ENCODE measurements at places on chromosomes 11 and 22.

GRCh38 chr11:33861941-33862589 is 29.8 kb downstream of the LMO2 start:
- no peak for DNase-seq

- no peak for DNase-seq
These were observed 3.9 kb downstream of the CNIH2 start for GRCh38 chr11:66281776-66282467.

- no peak for DNase-seq
These were observed 6.1 kb downstream of the OR6M1 start for GRCh38 chr11:123800036-123800435.

DNA sequence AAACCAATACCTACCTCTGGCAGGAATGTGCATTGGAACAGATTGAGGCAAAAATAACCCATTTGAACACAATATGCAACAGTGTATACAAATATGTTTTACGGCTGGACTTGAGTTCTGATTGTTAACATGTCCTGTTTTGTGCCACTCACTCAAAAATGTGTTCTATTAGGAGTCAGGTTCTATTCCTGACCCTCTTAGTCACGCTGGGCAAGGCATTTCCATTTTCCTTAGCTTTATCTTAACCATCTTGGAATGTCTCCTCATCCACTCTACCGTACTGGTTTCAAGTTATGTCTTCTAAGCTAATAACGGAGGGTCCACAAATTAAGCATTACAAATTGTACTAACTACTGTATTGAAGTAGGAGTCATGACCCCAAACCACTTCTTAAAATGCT is 78.6 kb downstream of the MAML2 start:
- no peak for DNase-seq

DNA sequence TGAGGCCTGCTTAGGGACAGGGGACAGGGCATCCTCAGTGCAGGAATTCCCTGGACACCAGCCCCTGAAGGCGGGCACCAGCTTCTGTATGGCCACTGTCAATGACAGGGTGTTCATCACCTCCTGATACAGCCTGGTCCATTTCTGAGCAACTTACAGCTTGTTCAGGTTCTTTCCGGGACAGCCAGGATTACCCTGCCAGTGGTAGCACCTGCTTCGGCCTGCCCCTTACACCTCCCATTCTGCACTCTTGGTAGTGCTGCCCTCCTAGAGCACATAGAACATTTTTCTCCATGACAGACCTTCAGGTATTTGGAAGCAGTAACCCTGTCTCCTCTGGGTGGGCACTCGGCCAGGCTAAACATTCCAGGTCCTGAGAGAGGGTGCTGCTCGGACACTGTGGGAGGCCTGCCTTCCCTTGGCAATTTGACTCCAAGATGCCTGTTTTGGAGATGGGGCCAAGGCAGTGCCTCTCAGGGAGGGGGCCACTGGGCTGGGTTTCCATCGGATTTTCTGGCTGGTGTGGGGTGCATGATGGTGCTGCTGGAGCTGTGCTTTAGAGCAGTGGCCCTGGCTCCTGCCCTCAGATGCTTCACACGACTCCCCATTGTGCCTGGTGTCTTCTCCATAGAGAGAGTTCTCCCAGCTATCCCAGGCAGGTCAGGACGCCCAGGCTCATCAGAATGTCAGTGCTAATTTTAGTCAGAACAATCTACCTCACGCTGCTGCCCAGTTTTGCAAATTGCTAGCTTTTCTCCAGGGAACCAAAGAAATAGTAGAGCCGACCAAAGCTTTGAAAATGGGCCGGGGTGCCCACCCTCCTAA is 1.2 kb downstream of the GAL3ST3 start:
- DNase-seq: no peak

- no peak for DNase-seq
These were observed 121.3 kb upstream of the ALDH3B2 start for GRCh38 chr11:67795746-67796145.

- DNase-seq: no peak
These were observed 23.0 kb downstream of the MYEOV start for GRCh38 chr11:69316956-69317355.

DNA sequence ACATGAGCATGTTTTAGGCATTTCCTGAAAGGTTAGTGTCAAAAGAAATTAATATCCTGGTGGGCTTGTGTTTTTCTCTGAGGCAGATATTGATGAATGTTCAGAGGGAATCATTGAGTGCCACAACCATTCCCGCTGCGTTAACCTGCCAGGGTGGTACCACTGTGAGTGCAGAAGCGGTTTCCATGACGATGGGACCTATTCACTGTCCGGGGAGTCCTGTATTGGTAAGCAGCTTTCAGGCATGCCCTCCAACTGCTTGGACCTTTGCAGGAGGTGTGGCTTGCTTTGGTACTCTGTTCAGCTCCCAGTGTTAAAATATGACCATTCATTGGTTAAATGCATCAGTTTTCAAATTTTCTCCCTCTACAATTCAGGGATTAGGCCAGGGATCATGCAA is 658.6 kb upstream of the ANO5 start:
- DNase-seq: no peak

GRCh38 chr11:118410055-118410745 is 8.8 kb downstream of the ATP5MG start:
- no peak for DNase-seq

- no peak for DNase-seq
These were observed 4.0 kb downstream of the NLRX1 start for GRCh38 chr11:119172513-119172912.
